ENCODE measurements at places on chromosomes 4 and X. TPM values are rescaled to one million over a fixed set of nuclear protein-coding genes. Genes with fewer than 3 reads are reported as not detected.

DNA sequence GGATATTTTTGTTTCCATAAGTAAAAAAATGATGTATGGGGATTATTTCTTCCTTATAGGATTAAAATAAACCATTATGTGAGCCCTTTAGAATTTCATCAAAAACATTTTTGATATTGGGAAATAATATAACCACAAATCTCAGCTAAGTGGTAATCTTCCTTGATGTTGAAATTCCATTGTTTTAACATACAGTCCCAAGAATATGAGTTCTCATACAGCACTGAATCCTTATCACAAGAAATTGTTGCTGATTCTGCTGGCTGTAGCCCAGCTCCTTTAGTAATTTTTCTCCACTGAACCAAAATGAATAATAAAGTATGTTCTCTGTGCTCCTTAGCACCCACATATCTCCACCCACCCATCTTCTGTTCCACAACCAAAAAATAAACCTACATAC is 41.9 kb upstream of the FAM47B start:
- DNase-seq = no peak

GRCh38 chr4:11805842-11806241 is 377.1 kb upstream of the HS3ST1 start:
- DNase-seq = no peak

DNA sequence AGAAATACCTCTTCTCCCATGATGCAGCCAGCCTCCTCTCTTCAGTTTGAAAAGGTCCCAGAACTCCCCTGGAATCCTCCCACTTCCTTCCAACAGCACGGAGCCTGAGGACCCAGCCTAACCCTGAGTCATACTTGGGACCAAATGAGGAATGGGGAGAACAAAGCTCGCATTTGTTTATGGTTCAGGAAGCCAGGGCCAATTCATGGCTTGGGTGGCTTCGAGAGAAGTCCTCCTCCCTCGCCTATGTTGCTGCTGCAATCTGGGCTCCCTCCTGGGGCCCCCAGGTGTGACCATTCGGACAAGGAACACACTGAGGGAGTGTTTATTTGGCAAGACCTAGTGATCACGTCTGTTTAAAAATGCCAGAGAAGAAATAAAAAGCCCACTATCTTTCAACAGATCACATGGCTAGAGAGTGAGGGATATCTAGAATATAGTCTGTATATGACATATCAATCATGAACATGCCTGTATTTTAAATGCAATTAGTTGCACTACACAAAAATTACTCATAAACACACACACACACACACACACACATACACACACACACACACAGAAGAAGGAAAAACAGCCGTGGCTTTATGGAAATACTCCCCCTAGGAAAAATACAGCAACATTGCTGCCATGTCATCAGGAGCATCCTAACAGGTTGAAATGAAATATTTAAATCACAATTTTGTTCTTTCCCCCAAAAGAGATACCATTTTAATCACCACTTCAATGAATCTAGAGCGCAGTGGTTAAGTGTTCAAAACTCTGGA is 155.7 kb upstream of the MAP3K15 start:
- no peak for DNase-seq

The CXorf65 gene
- polyA plus RNA-seq = not detected

The SLC34A2 gene
- polyA plus RNA-seq = 0.02 TPM

The KLHL4 gene
- polyA plus RNA-seq = not detected

The SULT1E1 gene
- not detected for polyA plus RNA-seq
